A549 treated with RU486 at 1 μM for 4 hours (cell line): ENCODE measurements at places on chromosomes 12 and 14. TPM values are rescaled to one million over a fixed set of nuclear protein-coding genes. Genes with fewer than 3 reads are reported as not detected.

The HPD gene
- total RNA-seq = 1.1 to 2.0 TPM (median 1.6 TPM) in 5 replicates

The ART4 gene
- total RNA-seq = 0.16 TPM in 1 of 5 replicates, not detected in the others

The GLS2 gene
- 0.09 to 0.76 TPM (median 0.16 TPM) in 5 replicates for total RNA-seq

The SLC11A2 gene
- 17.0 to 24.0 TPM (median 22.8 TPM) in 5 replicates for total RNA-seq

The C12orf56 gene
- total RNA-seq = 0.06 TPM in 1 of 5 replicates, not detected in the others
